ENCODE measurements at places on chromosomes 6 and 20.

GRCh38 chr6:148235446-148235845 is 107.2 kb upstream of the SASH1 start:
- DNase-seq, result no peak

DNA sequence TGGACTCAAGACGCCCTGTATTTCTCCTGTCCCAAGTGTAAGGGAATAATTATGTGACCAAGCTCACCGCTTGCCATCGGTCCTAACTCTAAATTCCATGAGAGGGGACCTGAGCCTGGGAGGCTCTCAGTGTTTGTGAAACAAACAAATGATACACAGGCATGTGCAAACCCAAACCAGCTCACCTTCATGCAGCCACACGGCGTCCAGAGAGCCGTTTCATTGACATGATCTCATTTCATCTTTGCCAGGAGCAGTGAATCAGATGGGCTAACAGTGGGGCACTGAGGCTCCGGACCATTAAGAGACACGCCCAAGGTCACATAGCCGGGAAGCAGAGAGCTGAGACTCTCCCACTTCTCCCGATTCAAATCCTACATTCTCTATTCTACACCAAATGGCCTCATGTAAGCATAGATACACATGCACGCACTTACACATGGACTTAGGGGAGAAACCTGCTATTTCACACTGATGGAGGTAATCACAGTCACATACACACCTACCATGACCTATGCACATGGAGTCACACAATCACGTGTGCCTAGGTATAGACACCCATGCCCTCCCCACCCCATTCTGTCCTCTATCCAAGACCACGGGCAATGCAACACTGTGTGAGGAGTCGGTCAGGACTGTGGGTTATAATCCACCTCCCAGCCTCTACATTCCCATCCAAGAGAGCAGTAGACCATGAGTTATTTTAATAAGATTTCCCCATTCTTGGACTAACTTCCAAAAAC is 1.1 kb downstream of the BNIP5 start:
- no peak for DNase-seq

DNA sequence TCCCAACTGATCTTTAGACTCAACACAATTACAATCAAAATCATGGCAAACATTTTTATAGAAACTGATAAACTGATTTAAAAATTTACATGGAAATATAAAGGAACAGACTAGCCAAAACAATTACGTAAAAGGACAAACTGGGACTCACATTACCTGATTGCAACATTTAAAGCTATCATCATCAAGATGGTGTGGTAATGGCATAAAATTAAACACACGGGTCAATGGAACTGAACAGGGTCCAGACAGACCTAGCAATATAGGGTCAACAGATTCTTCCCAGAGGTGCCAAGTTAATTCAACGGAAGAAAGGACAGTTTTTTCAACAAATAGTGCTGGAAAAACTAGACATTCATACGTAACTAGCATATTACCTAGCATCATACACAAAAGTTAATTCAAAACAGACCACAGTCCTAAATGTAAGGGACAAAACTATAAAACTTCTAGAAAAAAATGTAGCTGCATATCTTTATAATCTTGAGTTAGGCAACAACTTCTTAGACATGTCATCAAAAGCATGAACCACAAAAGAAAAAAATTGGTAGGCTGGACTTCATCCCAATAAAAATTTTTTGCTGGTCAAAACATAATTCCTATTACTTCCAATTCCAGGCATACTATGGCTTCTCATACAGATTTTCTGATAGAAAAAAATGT is 147.4 kb upstream of the BEND6 start:
- DNase-seq, result no peak

GRCh38 chr6:168113226-168113625 is 34.2 kb upstream of the FRMD1 start:
- DNase-seq, result no peak

GRCh38 chr6:712805-713204 is 19.9 kb upstream of the EXOC2 start:
- no peak for DNase-seq

DNA sequence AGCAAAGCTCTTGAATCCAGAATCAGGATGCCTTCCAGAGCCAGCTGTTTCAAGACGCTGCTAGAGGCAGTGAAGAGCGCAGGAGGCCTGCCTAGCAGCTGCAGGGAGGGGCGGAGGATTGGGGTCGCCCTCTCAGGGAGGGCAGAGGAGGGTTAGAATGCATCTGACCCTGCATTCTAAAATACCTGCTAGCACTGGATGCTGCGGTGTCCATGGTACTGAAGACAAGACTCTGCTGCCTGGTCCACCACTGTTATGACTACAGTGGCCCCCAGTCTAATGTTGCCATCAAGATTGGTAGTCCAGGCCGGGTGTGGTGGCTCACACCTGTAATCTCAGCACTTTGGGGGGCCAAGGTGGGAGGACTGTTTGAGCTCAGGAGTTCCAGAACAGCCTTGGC is 193.7 kb upstream of the PROKR2 start:
- DNase-seq, result no peak

DNA sequence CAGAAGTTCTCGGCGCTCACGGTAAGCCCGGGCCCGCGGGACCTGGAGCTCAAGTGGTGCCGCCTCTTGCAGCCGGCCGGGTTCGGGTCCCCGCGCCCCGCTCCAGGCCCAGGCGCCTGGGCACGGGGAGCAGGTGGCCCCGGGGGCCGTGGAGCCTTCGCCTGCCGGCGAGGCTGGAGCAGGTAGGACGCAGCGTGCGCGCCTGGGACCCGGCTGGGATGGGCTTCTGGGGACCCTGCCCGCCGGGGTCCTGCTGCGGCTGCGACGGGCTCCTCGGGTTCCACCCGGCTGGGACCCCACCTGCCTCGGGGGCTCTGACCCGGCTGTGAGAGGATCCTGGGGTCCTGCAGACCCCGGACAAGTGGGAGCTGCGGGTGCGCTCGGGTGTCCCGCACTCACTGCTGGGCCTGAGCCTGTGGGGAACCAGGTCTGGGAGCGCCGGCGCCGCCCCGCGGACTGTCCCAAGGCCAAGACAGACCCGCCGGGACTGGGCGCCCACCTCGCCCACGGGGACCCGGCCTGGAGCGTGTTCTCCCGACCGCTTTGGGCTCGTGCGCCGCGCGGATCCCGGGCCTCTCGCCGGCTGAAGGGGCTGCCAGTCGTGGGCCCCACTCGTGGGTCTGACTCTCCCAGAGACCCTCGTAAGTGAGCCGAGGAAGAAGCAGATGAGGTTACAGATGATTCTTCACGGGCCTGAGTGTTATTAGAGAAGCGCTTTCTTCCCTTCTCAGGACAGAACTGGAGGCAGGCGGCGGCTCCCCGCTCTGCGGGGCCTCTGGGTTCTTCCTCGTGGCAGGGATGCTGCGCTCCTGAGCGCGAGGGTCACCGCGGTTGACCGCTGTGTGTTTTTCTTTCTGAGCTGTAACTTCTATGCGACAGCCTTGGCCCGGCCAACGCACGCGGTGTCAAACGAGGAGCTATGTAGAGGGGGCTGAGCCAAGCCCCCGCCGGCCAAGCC is 729 bp downstream of the SMOC2 start:
- DNase-seq, result no peak

DNA sequence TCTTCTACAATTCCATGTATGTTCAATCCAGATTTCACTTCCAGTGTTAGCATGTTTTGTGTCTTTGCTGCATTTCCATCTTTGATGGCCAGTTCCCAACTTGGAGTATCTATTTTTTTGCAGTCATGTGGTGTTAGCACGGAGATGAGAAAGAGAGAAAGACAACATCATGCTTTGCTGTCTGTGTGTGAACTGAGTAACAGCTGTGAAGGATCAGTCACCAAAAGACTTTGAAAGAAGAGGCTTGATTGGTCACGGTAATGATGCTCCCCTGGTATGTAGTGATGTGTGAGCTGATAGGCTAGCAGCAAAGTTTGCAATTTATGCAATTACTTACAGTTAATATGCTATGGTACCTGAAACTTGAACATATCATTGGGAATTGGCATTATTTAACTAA is 731.3 kb upstream of the NRSN1 start:
- no peak for DNase-seq

GRCh38 chr6:5353971-5354370 is 92.7 kb downstream of the FARS2 start:
- DNase-seq, result no peak
